Adrenal gland (tissue), 19 donors: ENCODE measurements at places on chromosomes 12 and 14.

DNA sequence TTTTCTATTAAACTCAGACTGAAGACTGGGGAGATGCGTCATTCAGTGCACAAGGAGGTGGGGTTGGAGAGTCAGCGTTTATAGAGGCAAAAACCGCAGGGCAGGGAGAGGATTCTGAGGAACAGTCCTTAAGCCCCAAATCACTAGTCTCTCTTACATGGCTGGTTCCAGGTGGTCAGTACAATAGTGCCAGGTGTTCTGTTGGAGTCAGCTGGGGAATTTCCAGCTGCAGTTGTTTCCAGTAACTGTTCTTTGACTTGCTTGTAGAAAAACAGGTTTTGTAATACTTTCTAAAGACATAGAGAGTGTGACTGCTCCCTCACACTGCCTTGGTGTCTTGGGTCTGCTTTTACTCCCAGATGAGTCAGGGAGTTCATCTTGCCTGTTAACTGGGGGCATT lies 192.2 kb downstream of the TMTC3 start:
- DNase-seq = no peak

- no peak for DNase-seq
Observed at GRCh38 chr12:95804291-95804690, 13.7 kb upstream of the NTN4 start.

DNA sequence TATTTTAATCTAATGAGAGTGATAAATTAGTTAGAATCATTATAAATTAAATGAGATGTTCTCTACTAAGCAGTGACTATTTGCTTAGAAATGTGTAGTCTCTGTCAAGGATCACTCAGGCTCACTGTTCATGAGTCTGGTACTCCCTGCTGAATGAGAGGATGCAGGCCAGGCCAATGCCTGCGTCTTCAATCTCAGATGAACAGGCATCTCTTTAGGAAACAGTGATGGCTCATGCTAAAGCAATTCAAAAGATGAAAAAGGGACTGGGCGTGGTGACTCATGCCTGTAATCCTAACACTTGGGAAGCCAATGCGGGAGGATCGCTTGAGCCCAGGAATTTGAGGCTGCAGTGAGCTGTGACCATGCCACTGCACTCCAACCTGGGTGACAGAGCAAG lies 106.8 kb downstream of the ZFC3H1 start:
- DNase-seq = peak; percentile 15

- no peak for DNase-seq
Observed at GRCh38 chr14:24690492-24690891, 56.5 kb upstream of the GZMB start.

GRCh38 chr12:123097561-123098084 lies 53.3 kb downstream of the PITPNM2 start:
- peak; percentile 92 for DNase-seq

DNA sequence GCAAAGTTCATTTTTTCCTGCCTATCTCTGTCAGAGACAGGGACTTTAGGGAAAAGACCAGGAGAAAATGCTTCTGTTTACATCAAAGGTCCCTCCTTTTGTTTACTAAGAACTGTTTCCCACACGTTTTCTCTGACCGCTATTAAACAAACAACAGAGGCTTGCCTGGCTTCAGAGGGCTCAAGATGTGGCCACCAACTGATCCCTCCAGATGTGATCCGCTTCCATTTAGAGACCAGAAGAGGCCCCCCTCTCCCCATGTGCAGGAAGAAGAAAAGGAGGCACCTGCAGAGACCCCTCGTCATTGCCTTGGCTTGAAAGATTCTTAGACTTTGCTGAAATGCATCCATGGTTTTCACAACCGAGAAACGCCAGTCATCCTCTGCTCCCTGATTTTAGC lies 217.9 kb upstream of the PWP1 start:
- DNase-seq = no peak

- no peak for DNase-seq
Observed at GRCh38 chr14:50254248-50254647, 22.9 kb upstream of the SOS2 start.

GRCh38 chr12:32089586-32089985 lies 17.1 kb upstream of the BICD1 start:
- DNase-seq = no peak

- peak; percentile 63 for DNase-seq
Observed at GRCh38 chr14:64806202-64806861, 73.4 kb downstream of the SPTB start.

GRCh38 chr12:54164387-54165145 lies 24.2 kb downstream of the SMUG1 start:
- DNase-seq = no peak

- DNase-seq = no peak
Observed at GRCh38 chr14:85580536-85581140, 50.7 kb downstream of the FLRT2 start.

- no peak for DNase-seq
Observed at GRCh38 chr14:97777622-97778355, 980.6 kb downstream of the VRK1 start.

DNA sequence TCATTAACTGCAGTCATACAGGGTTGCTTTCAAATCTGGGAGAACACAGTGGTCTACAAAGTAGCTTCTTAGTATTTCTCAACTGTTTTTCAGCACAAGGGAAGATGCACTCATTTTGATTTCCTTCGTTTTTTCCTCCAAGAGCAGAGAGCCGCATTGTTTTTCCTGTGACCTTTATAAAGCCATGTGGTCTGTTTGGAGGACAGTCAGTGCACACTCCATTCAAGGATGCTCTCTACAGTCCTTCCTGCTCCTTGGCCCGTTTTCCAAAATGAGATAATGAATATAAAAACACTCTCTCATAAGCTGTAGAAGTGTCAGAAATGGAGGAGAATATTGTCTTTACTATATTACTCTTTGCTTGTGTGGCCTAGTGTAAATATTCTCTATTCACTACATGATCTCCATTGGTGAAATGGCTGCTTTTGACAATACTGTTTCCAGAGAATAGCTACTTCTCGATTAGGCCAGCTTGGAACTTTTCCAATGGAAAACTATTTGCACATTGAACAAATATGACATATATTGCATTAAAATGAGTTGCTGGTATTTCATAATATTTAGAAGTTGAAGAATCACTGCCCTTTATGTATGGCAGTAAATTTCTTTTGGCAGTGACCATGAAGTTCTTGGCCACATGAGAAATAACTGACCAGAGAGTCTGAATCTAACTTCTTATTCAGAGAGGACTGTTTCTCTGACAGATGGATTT lies 393.1 kb upstream of the RGS6 start:
- no peak for DNase-seq

DNA sequence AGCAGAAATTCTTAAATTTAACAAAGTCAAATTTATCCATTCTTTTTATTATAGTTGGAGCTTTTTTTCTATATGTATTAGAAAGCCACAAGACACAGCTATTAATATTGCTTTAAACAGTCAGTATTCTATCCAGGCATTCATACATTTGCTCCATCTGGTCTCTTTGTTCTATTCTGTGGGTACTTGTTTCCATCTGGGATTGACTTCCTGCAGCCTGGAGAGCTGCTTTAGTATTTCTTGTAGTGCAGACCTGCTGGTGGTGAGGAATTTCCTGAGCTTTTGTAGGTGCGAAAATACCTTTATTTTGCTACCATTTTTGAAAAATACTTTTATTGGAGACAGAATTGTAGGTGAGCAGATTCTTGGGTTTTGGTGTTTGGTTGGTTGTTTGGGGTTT lies 29.0 kb downstream of the CCDC60 start:
- DNase-seq = no peak

DNA sequence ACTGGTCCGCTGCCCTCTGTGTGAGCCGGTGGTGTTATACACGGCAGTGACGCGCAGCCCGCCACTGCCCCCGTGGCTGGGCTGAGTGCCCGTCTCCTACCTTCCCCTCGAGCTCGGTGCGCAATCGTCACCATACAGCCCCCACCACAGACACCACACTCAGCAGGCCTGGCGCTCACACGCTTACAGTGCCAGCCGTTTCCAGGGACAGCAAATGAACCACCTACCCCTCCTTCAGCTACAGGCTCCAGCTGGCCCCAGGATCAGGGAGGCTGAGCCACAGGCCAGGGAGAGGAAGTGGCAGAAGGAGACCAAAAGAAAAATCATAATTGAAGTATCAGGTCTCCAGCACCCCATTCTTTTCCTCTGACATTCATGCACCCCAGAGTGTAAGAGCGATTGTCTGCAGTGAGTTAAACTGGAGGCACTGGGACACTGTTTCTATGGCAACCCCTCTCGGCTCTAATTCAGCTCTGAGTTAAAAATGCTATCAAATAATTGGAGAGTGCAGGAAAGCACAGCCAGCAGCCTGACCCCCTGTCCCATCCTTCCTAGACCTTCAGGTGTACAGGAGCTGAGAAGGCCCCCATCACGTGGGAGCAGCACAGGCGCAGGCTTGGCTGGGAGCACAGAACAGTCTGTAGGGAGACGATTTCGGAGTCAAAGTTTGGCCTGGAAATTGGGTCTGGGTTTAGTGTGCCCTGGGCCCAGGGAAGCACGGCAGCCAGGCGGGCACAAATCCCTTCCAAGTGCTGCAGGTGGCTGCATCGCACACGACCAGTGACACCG lies 18.0 kb downstream of the LRTM2 start:
- DNase-seq = no peak

DNA sequence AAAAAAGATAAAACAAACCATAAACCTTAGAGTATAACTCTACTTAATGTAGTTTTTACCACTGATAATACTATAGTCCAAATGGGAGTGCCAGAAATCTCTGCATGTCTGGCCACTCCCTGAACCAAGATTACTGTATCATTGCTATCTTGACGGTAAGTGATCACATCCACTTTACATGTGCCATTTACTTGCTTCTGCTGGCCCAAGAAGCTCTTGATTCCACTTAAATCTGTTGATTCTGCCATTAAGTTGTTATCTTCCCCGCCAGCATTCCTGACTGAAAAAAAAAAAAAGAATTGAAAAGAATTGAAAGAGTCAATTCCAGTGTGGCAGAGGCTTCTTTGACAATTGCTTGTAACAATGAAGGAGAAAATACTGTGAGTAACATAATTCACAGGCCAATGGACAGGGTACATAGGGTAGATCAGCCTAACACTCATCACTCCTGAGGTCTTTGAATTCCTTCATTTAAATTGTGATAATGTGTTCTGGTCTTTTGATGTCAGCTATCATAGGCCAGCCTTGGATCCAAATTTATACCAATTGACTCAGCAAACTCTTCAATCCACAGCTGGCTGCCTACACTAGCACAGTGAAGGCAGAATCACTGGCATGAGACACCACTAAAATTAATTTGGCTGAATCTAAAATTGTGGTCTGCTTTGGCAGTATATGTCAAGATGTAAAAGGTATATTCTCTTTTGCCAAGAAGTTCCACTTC lies 665.2 kb upstream of the FLRT2 start:
- DNase-seq = no peak

DNA sequence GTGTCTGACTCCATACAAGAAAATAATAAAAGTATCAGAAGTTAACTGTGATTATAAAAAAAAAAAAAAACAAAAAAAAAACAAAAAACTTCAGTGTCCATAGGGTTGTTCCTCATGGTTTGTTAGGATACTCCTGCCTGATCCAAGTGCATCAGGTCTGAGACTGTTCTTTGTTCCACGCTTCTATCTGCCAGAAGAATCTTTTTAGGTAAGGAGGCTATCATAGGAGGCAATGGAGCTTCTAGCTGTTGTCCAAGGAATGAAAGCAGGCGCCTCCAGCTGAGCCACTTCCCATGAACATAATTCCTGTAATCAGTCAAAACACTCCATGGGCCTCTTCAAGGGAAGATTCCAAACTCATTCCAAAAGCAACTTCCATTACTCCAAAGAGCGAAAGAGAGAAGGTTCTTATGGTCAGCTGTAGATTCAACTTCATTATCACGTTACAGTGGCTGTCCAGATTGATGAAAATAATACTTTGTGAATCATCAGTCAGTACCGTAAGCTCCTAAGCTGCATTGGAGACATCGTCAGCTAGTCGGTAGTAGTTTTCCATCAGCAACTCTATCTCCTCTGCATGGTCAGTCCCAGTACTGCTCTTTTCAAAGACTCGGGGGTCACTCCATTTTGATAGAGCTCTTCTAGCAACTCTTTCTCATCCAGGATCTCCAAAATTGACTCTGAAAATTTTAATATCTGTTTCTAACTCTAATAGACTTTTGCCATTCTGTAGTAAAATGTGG lies 9.7 kb downstream of the TBC1D15 start:
- DNase-seq = no peak

- DNase-seq = no peak
Observed at GRCh38 chr12:132585177-132585576, 25.2 kb downstream of the LRCOL1 start.

DNA sequence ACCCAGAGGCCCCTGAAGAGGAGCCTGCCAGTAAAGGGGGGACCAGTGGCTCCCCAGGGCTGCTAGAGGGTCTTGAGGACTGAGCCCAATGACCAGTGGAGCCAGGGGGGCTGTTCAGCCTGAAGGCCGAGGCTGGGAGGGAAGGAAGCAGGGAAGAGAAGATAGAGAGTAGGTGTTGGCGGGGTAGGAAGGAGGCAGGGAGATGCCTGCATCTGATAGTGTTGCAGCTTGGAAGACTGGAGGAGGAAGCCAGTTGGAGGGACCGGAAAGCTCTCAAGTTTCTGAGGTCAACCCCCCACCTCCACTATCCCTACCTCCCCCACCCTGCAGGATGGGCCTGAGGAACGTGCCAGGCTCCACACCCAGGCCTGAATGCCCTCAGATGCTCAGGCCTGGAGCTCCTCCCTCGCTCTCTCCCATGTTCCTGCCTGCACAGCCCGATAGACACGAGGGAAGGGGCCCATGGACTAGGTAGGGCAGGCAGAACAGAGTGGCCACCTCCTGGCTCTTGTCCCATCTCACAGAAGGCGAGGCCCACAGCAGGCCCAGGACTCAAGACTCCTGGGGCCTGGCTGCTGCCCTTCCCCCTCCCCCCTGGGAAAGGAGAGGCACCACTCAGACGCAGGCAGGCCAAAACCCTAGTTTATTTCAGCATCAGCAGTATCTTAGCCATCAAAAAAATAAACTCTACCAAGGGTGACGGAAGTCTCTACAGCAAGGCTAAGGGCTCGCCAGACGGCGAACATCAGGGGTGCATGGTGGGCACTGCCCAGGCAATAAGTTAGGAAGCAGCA lies 3.4 kb downstream of the CKB start:
- DNase-seq = peak; percentile 26

DNA sequence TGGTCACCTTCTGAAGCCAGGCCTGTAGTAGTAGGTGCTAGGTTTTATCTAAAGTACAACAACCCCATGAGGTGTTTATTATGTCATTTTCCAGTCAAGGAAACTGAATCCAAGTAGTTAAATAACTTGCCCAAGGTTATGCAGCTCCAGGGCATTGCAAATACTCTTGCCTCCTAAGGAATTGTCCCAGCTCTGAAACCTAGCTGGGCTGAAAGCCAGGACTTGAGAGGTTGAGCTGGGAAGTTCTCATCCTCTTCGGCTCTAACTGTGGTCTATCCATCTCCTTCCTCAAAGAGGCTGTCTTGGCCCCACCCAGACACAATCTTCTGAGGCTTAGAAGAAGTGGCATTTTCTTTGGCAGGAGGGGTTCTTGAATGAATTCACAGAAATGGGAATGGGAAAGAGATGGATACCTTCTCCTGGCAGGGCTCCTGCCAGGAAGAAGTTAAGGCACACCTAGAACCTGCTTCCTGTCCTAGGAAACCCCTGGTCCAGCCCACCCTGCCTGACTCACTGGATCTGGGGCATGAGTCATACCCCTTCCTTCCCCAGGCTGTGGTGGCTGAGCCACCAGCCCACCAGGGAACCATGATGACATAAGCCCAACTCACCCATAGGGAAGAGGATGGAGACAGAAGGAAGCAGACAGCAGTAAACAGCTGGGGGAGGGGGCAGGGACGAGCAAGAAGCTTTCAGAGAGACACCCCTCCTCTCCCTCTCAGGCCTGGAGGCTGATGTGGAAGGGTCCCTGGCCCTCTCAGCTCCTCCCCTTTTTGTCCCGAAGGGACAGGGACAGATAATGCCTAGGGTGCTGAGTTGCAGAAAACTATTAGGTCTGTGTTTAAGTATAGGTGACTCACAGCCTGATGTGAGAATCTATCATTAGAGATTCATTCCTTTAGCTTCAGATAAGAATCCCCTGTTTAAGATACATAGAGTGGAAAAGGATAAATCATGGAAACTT lies 2.1 kb upstream of the PLEK2 start:
- no peak for DNase-seq
